NCI-H187 (cell line): ENCODE measurements at places on chromosomes 7 and 10.

- no peak for DNase-seq
Observed at GRCh38 chr10:102669206-102670064, 25.2 kb downstream of the TRIM8 start.

DNA sequence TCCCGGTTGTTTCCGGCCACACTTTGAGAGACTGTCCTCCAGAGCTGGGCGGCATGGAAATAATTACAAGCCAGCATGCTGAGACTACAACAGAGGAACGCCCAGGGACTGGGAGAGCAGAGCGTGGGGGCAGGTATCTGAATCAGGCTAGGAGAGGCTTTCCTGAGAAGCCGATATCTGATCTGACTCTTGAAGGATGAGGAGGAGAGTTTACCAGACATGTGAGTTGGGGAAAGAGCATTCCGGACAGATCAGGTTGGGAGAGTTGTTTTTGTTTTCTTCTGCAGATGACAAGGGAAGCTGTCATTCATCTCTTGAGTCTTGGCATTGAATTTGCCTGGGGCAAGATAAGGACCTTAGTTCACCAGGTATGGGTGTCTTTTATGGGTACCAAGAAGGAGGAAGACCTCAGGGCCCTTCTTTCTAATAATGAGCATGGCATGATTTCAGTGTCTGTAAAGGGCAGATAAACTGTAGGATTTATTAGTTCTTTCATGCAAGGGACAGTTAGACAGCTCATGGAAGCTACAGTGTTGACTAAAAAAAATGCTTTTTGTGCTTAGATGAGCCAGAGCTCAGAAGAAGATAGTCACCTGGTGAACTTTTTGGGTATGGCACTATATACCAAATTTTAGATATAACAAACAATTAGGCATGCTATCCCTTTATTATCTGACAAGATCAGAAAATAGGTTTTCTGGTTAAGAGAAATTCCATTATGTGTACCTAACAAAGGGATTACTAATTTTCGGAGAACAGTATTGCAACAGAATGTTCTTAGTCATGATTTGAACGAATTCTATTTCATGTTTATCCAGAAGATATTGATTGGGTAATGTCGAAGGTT is 36.2 kb downstream of the WBP1L start:
- no peak for DNase-seq

DNA sequence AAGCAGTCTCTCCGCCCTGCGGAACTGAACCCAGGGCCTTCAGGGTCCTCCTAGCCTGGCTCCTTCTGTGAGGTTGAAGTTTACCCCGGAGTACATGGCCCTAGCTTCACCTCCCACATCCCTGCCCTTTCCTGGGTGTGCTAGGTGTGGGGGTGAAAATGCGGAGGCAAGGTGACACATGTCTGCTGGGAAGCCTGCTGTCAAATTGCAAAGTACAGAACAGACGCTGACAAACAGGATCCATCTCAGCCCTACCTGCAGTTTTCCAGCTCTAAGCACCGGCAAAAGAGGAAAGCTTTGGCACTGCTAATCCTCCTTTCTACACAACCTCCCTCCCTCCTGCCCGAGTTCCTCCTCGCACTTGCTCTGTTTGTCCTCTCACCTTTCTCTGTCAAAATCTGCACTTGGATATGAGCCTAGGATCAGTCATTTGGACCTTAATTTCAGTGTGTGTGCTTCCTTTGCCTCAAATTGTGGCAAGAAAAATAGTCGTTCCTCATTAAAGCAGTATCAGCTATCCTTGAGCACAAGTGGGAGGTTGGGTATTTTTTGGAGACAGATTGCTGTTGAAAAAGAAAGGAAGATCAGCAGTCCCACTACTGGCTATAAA is 14.4 kb upstream of the GPR15LG start:
- no peak for DNase-seq

- DNase-seq: no peak
Observed at GRCh38 chr7:139321071-139321745, 19.9 kb upstream of the FMC1 start.

DNA sequence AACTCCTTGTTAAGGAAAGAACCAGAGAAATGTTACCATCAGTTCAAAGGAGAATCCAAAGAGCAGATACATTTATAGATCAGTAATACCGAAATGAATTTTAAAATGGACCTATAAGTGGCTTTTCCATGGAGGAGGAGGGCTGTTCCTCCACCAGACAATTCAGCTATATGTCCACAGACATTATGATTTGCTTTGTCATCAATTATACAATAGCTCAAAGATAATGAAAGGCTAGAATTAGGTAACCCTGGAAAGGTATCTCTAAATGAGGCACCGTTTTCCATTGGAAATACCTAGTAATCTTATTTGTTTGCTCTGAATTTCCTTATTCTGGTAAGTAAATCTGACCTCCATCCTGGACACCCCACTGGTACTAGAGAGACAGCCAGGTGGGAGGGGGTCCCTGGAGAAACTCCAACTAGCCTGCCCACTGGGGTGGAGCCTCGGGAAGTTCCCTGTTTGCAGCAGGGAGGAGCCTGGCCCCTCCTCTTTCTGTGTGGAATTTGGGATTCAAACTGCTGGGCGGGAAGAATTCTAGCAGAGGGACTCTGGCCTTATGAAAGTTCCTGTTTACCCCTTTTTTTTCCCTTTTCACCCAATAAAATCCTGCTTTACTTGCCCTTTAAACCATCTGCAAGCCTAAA is 218.0 kb downstream of the PHF14 start:
- no peak for DNase-seq

GRCh38 chr7:148794476-148794875 is 89.6 kb downstream of the EZH2 start:
- no peak for DNase-seq

GRCh38 chr7:109821156-109821555 is 1251.5 kb downstream of the DNAJB9 start:
- no peak for DNase-seq

GRCh38 chr10:6072215-6072934 is 10.2 kb upstream of the IL2RA start:
- DNase-seq: no peak

DNA sequence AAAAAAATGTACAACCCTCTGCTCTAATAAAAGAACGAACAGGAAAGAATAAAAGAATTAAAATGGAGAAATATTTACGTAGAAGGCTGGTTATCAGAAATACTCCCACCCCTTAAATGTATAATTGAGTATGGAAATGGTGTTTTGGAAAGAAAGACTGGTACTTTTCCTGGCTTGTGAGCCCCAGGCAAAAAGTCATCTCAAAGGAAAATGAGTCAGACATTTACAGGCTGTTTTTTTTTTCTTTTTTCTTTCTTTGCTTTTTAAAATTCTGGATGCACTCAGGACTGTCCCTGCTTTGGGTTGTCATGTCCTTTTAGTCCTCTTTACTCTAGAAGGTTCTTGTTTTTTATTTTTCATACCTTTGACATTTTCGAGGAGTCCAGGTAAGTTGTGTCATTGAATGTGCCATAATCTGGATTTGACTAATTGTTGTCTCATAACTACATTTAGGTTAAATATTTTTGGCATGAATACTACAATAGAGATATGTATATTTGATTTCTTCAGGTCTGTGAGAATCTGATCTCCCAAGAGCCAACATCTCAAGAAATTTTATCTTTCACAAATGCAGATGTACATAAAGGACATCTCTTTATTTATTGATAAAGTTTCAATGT is 313.0 kb upstream of the GLI3 start:
- no peak for DNase-seq

DNA sequence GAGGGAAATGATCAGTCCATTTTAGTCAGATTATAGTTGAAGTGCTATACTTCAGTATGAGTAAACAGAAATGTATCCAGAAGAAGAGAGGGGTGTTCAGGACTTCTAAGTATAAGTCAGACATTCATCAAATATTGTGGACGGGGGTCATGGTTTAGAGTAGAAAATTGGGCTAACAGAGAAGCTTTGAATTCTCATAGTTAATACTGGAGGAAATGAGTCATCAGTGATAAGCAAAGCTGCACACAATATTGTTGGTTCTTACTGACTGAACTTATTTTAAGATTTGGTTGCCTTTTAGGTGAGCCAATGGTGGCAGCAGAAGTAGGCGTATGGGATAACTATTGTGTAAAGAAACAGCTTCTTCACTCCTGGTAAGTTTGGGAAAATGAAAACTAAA is 1.7 kb upstream of the SUMF2 start:
- no peak for DNase-seq

DNA sequence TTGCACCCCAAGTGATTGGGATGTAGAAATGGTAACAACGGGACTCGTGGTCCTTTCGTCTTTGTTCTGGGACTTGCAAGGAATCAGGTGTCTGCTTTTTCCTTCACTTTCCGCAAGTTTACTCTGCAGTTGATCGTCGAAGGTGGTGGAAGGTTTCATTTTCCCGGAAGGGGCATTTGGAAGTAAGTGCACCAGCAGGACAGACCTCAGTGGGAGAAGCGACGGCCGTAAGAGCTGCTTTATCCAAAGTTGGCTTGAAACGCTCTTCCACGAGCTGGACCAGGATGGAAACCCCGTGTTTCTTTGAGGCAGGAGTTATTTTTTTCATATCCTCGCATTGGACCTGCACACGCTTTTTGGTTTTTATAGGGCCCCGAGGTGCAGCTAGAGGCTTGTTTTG is 1.2 kb downstream of the BRI3 start:
- DNase-seq: no peak

- no peak for DNase-seq
Observed at GRCh38 chr10:91493313-91493712, 83.2 kb downstream of the HECTD2 start.

DNA sequence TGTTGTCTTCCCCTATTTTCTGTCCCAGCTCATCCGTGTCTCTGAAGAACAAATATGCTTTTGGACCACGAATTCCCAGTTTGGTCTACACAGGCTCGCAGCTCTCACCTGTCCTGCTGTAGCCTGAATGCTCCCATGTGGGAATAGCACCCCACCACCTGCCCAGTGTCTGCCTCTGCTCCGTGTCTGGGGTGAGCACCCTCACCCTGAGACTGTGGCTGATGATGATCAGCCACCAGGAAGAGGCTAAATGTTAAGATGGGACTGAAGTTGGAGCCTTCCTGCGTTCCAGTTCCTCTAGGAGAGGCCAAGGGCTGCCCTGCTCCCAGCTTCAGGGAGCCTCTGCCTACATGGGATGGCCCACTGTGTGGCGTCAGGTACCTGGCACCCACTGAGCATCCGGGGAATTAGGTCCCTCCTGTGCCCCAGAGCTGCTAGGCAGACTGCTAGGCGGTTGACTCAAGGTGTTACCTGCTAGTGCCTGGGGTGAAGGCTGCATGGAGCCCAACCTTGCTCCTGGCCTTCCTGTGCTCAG is 3.7 kb downstream of the PGAM2 start:
- DNase-seq: no peak

DNA sequence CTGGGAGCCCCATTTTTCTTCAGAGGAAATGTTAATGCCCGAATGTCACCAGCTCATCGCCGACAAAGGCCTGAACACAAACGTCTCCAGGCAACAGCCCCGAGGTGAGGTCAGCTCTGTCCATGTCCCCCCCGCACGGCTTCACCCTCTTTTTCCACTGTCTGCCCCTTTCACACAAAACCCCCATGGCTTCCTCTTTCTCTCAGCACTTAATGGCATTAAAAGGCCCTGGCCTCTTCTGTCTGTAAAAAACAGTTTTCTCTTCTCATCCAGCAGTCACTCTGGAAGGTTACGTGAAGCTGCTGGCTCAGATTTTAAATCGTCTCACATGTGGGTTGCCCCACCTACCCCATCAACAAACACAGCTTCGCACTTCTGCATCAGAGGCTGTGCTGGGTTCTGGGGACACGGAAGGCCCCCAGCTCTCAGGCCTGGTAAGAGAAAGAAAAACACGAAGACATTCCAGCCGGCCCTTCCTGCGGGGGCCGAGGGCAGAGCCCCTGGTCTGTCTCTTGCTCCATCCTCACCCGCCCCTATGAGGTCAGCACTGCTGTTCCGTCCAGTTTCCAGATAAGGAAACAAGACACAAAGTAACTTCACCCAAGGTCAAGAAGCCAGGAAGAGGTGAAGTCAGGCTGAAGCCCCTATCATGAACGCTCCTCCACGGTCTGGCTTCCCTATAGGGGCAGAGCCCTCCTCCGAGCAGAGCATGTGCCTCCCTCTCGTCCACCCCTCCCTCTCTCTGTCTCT is 91.1 kb upstream of the PDGFA start:
- no peak for DNase-seq

DNA sequence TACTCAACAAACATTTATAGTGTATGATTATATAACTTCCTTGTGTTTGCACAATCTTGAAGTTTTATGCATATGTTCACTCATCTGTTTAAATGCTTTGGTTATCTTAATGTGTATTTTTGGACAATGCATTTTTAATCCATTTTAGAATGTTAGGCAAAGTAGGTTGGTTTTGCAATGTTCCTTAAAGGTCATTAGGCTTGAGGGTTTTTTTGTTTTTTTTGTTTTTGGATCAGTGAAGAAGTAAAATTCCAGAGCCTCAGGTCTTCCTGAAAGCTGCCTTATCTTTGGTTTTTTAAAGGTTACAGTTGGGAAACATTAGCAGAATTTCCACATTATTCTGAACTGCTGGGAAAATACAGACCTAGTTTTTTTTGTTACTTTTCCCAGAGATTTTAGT is 12.8 kb downstream of the MDFIC start:
- DNase-seq: no peak

- DNase-seq: no peak
Observed at GRCh38 chr10:89371079-89371478, 6.8 kb upstream of the IFIT1B start.

DNA sequence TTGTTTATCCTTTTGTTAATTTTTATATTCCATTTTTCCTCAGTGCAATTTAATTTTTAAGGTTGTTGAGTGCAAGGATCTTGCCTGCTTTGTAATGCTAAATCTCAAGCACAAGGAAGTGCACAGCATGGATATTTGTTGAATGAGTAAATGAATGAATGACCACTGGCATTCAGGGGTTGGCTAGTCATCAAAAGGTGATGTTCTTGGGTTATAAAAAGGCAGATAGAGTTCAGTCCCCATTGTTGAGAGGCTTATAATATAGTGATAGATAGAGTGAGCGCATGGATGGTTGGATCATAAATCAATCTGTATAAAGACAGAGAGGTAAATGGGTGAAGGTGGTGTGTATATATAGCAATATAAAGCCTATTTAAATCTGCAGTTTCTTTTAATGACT is 193.2 kb upstream of the KLF6 start:
- DNase-seq: no peak

DNA sequence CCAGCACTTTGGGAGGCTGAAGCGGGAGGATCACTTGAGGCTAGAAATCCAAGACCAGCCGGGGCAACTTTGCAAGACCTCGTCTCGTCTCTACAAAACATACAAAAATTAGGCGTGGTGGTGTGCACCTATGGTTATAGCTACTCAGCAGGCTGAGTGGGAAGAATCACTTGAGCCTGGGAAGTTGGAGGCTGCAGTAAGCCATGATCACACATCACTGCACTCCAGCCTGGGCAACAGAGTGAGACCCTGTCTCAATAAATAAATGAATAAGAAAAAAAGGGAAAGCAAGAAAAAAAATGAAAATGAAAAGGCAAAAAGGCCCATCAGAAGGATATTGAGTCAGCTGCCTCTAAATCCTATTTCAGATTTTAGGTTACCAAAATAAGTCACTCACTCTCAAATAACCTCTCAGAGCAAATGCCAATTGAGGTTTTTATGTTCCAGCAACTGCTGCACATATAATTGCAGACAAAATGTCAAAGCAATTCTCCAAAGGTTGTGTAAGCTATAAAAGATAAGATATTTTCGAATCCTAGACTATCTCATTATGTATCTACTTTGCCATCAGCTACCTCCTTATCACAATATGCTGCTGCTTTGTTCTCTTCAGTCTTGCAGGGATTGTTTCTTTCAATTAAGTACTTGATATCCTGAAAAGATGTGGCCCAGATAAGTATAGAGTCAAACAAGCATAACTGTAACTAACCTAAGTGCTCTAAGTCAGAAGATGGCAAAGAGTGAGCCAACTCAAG is 4.7 kb downstream of the BAZ1B start:
- no peak for DNase-seq

GRCh38 chr10:129441372-129442009 is 25.6 kb upstream of the MGMT start:
- no peak for DNase-seq
